BJ (cell line): ENCODE measurements at places on chromosomes 7 and 10.

GRCh38 chr7:129950933-129951225 is 1.9 kb downstream of the UBE2H start:
- DNase-seq = no peak

DNA sequence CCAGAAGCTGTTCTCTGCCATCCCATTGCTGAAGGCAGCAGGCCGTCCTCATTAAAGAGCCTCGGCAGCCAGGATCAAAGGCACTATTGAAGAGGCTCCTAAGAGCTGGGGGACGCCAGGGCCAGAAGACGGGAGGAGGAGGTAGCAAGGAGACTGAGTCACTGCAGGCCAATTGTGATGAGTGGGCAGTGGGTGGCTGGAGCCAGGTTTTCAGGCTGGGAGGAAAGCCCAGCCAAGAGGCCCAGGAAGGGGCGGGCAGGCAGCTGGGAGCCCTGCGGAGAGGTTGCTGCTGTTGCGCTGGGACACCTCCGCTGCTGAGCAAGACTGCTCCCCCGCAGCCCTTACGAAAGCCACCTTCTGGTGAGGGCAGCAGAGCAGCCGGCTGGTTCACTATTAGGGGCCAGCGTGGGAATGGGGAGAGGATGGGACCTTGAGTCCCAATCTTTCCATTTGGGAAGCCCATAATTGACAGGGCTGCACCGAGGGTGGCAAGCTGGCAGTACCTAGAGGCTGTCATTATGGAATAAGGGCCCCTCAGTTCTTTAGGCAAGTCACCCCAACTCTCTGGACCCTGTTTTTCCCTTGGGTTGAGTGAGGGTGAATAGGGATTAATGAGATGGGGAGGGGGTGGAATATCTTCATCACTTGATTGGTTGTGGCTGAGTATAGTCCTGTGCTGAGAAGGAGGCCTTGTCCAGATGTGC is 48.4 kb downstream of the UNC5B start:
- peak; percentile 63 for DNase-seq

- no peak for DNase-seq
These were observed 116.1 kb downstream of the GPR37 start for GRCh38 chr7:124649397-124650014.

DNA sequence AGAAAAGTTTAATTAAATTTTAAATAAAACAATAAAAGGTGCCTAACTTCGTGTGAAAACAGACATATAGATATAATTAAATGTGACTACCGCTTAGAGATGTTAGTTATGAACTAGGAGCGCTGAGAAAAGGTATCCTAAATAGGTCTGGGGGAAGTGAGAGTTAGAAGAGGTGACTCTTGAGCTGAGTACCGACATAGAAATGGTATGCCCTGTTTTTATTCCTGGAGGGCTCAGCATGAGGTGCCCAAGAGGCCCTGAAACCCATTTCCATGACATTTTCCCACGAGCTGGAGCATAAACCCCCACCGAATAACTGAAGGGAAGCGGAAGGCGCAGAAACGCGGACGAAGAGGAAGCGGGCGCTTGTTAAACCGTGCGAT is 433 bp upstream of the STARD3NL start:
- no peak for DNase-seq

GRCh38 chr10:104895541-104895940 is 254.5 kb downstream of the SORCS3 start:
- DNase-seq = no peak
